ENCODE measurements at places on chromosomes 3 and 15.

DNA sequence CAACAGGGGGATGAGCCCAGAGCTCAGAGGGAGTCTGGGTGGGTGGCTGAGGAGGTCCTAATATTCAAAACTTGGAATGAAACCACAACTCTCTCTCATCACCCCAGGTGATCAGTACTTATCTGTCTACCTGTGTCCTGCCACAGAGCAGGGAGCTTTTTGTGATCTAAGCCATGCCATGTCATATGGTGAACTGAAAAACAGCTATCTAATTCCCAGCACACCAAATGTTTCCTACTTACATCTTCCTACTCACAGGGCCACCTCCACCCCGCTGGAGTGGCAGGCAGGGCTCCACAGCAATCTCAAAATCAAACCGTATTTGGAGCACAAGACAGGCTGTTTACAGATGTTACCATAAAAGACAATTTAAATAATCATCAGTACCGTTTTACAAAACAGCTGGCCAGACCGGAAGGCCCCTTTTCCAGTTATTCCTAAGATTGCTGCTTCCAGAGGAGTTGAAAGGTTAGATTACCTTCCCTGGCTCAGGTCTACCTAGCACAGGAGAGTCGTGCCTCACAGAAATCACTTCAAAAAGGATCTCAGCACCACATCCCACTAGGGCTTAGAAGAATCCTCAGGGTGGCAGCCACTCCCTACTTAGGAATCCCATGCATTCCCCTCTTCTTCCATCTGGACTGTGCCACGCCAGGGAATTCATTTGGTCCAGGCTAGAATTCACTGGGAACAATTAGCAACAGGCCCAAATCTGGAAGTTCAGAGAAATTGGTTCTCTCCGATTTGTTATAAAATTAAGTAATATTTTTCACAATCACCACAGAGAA is 226.6 kb upstream of the IL12A start:
- DNase-seq, result no peak

DNA sequence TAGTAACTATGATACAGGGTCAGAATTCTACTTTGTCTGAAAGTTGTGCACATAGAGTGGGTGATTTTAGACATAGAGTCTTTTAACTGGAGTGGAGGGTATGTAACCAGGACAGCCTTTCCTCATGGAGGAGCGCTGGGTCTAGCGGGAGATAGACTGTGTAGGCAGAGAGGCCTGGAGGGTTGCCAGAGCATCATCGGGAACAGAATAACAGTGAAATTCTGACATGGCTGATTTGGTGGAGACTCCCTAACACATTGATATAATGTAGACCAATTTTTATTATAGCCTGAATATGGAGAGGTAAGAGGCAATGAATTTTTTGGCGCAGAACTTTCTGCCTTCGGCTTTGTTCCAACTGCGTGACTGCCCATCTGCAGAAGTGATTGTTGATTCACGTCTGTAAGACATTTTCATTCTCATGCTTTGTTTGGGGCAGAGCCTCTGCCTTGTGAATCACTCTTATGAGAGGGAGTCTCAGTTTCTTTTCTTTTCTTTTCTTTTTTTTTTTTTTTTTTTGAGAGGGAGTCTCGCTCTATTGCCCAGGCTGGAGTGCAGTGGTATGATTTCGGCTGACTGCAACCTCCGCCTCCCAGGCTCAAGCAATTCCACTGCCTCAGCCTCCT is 16.0 kb downstream of the LPP start:
- DNase-seq, result no peak

DNA sequence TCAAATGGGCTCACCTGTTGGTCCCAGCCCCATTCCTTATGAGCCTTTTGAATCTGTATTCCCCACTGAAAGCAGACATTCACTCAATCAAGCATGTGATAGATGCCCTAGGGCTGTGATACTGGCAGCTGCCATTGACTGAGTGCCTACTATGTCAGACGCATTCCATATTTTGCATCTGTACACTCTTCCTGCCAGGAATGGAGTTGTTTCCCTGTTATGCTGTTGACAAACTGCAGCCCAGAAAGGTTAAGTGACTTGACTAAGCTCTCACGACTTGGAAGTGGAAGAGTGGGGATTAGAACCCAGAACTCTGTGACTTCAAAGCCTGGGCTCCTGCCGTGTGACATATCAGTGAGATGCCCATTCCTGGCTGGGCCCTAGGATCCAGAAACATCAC is 211.4 kb downstream of the RPLP1 start:
- no peak for DNase-seq

DNA sequence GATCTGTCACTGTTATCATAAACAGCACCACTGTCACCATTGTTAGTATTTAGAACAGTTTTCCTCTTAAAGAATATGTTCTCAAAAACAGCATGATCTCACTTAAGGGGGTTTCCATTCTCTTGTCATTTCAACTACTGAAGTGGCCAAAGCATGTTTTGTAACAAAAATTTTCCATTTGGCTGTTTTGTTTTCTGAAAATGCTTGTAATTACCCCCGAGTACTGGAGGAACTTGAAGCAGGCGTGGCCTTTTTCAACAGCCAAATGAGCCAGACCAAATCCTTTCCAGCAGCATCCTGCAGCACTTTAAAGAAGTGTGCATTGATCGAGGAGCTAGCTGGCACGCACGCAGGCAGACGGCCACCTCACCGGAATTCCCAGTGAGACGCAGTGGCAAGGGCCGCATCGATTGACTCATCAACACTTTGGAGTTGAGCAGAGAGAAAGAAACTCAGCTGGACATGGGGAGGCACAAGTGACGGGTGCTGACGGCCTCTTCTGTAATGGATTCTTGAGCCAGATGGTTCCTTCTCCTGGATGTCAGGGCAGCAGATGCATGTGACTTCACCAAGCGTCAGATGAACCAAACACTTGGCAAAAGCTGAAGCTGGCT is 234.3 kb upstream of the IGF1R start:
- no peak for DNase-seq

GRCh38 chr3:86481031-86481430 is 509.9 kb downstream of the VGLL3 start:
- no peak for DNase-seq

GRCh38 chr15:95347837-95348236 is 982.7 kb upstream of the NR2F2 start:
- DNase-seq, result no peak

- DNase-seq, result no peak
These were observed 23.2 kb downstream of the HAPLN3 start for GRCh38 chr15:88872106-88872505.

DNA sequence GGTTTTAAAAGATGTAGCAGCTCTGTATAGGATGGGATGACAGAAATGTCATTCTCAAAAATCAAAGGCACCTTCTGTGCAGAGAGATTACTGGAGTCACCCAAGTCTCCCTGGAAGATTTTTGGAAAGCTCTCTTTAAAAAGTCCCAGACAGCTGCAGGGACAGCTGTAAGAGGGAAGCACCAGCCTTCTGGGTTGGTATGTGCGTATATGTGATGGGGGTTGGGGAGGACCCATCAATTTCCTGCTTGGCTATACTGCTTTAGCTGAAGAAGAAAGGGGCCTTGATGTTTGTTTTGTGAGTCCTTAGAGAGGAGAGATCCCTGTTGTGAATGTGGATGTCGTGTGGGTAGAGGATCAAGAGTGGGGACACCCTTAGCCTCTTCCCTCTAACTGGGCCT is 5.4 kb upstream of the SEC11A start:
- DNase-seq, result no peak

- DNase-seq, result no peak
These were observed 33.9 kb upstream of the MYZAP start for GRCh38 chr15:57557810-57558209.

DNA sequence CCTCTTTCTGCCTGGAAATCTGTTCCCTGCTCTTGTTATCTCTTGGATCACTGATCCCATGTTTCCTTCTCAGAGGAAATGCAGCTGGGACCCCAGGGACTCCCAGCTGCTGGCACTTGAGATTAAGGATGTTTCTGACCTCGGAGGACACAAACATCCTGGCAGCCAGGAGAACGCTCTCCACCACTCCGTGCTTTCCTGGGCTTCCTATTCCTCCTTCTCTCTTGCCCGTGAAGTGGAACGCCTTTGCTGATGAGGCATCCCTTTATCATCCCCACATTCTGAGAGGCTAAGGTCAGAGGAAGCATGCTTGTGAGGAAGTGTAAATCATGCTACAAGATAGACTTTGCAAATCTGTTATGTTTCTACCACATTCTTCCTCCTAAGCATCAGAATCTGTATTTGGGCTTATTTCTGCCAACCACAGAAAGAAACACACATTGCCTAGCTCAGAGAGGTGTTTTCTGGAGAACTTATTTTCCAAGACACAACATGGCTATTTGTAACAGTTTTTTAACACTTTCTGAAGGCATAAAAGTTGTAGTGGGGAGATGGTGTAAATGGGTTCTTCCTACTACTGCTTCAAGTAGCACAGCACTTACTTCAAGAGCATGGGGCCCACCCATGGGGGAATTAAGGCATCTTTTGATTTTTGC is 25.6 kb upstream of the LDHAL6B start:
- DNase-seq, result no peak

- DNase-seq, result no peak
These were observed 16.0 kb upstream of the MYO1E start for GRCh38 chr15:59388670-59389069.

GRCh38 chr3:12521010-12521409 is 24.3 kb downstream of the MKRN2OS start:
- no peak for DNase-seq

GRCh38 chr3:138901567-138901966 is 45.4 kb downstream of the FOXL2 start:
- no peak for DNase-seq

GRCh38 chr3:192930577-192930976 is 12.9 kb upstream of the MB21D2 start:
- no peak for DNase-seq

- DNase-seq, result no peak
These were observed 95.3 kb downstream of the ITPR1 start for GRCh38 chr3:4588466-4588865.

Data from stimulated activated CD4-positive, alpha-beta T cell treated with anti-CD3 and anti-CD28 coated beads, Interleukin-4, amount 100 ng/mL, for 48 hours (primary cell).